ENCODE measurements at places on chromosomes 1 and 21.

DNA sequence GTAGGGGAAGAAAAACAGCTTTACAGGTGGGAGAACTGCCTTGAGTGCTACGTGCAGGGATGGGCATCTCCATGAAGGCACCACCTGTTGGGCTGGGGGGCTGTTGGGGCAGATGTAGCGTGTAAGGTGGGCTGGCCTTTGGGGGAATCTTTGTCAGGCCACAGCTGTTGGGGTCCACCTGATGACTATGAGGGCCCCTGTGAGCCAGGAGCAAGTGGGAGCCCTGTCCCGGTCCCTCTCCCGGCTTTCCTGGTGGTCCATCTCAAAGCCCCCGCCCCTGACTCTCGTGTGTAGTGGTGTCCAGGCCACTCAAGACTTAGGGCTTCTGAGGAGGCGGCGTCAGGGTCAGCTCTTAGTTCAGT is 13.5 kb downstream of the SLC37A1 start:
- DNase-seq = no peak

DNA sequence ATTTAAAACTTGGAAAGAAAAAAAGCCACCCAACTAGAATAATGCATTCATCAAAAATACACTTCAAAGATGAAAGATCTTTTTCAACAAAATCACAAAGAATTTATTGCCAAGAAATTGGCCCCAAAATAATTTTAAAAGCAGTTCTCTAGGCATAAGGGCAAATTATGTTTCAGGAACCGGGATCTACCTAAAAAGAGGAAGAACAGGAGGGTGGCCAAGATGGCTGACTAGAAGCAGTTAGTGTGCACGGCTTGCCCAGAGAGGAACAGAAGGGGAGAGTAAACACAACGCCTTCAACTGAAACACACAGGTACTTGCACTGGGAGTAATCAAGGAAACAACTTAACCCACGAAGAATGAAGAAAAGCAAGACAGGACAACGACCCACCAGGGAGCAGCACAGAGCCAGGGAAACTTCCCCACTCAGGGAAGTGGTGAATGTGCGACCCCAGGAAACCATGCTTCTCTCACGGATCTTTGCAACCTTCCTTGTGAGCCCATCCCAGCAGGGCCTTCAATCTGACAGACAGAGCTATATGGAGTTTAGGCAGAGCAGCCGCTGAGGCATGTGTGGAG is 46.1 kb downstream of the ACKR1 start:
- no peak for DNase-seq

DNA sequence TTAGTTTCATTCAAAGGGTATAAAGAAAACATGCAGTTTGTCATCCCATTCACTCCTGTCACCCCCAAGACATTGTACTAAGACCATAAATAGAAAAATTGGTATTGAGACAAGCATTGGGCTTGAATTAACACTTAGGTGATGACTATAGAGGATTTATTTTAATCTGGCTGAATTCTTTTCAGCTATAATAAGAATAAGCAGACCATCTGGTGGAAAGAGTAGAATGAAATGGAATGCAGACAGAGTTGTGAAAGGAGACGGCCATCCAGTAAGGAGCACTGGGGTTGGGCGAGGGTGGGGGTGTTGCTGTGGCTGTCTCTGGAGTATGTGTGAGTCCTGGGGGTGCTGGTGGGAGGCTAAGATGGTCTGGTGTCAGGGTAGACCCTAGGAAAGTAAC is 125.0 kb upstream of the IVNS1ABP start:
- no peak for DNase-seq

DNA sequence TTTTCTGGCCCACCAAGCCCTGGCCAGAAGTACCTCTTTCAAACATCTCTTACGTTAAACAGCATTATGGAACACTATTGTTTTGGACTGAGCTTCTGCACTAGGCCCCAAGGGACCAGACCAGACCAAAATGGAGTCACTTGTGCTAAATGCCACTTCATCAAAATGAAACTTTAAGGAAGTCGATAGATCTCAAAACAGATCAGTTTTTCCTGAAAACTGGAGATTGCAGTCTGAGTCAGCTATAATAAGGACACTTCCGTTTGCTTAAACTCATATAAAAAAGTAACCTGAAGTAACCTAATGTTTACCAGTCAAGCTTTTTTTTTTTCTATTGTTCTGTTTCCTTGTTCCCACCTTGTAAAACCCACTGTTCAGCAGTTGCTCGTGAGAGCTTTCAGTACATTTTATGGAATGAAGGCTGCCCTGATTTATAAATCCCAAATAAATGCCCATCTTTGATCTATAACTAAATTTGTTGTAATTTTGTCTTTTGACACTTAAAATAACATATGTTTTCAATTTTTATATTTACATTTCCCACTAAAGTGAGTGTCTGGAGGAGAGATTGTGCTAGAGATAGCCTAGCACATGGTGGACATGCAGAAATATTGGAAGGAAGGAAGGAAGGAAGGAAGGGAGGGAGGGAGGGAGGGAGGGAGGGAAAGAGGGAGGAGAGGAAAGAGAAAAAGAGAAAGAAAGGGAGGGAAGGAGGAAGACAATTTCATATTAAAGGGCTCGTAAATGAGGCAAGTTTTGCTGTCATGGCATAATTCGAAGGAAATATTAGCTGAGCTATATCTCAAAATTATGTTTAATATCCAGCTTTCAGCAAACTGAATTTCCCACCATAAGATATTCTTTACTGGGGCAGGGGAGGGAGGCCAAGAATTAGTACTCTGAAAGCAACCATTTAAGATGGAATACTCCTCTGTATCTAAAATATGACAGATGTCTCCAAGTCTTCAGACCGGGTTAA is 77.0 kb upstream of the CXADR start:
- no peak for DNase-seq

DNA sequence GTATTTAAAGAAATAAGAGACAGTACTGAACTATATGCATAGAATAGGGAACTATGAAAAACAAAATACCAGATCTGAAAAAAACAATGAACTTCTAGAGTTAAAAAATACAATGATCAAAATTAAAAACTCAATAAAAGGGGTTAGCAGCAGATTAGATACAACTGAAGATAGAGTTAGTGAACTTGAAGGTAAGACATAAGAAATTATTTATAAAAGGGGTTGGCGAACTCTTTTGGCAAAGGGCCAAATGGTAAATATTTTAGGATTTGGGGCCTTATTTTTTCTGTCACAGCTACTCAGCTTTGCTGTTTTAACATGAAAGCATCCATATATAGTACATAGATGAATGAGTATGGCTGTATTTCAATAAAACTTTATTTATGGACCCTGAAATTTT is 111.4 kb downstream of the ST3GAL3 start:
- no peak for DNase-seq

- no peak for DNase-seq
Measured at GRCh38 chr1:188763541-188763940, 1714.1 kb downstream of the BRINP3 start.

GRCh38 chr21:15539376-15539775 is 190.4 kb upstream of the USP25 start:
- DNase-seq = peak; percentile 20

GRCh38 chr1:172670791-172671190 is 11.9 kb downstream of the FASLG start:
- no peak for DNase-seq

DNA sequence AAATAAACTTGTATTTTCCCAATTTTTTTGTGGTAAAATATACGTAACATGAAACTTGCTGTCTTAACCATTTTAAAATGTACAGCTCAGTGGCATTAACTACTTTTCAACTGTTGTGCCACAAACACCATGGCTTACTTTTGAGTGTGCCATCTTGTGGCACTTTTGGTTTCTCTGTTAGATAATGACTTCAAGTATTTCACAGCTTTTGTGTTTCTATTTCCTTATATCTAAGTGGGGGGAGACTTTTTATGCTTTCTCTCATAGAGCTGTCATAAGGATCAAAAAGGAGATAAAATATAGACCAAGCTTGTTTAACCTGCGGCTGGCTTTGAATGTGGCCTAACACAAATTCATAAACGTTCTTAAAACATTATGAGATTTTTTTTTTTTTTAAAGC is 44.3 kb downstream of the CDC14A start:
- DNase-seq = no peak

DNA sequence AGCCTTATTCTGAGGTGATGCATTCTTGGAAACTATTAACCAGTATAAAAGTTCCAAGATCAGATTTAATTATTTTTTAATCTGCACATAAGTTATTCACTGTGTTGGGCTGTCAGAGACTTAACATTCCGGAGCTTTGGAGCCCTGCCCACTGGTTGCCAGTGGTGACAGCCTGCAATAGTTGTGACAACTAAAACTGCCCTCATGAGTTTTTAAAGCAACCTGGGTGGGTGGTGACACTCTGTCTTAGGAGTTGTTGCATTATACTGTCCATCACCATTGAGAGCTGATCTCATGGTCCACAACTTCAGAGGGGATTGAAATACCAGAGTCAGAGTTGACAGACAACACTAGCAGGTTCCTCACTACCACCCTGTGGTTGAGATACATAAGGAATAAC is 653.9 kb upstream of the USP24 start:
- DNase-seq = no peak

DNA sequence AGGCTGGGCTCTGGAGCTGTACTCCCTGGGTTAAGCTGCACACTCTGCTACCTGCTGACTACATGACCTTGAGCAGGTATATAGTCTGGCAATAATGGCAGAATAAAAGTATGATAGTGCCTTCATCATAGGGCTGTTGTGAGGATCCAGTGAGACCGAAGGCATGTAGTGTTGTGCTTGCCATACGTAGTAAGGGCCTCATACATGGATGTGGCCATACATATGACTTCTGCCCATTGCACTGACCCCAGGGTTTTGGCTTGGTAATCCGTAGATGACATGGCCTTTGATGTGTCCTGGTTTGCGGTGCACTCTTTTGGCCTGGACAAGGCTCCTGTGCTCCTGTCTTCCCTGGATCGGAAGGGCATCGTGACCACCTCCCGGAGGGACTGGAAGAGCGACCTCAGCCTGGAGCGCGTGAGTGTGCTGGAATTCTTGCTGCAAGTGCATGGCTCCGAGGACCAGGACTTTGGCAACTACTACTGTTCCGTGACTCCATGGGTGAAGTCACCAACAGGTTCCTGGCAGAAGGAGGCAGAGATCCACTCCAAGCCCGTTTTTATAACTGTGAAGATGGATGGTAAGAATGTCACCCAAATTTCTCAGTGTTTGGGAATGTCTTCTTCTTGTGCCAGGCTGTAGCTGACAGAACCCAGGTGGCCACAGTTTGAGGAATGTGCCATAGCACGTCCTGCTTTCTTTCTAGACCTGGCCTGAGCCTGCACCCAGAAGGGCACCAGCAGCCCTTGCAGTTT is 17.0 kb upstream of the CD101 start:
- DNase-seq = no peak

- no peak for DNase-seq
Measured at GRCh38 chr1:186218654-186219352, 156.2 kb downstream of the TPR start.

DNA sequence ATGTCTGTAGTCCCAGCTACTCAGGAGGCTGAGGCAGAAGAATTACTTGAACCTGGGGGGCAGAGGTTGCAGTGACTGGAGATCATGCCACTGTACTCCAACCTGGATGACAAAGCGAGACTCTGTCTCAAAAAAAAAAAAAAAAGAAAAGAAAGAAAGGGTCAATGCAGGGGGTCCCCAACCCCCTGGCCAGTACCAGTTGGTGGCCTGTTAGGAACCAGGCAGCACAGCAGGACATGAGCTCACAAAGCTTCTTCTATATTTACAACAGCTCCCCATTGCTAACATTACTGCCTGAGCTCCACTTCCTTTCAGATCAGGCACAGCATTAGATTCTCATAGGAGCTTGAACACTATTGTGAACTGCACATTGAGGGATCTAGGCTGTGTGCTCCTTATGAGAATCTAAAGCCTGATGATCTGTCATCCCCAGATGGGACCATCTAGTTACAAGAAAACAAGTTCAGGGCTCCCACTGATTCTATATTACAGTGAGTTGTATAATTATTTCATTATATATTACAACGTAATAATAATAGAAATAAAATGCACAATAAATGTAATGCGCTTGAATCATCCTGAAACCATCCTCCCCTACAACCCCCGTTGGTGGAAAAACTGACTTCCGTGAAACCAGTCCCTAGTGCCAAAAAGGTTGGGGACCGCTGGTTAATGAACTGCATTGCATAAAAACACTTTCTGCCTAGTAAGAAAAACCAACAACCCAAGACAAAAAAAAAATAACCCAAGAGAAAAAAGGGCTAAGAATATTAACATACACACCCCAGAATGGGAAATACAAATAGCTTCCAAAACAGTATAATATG is 2.8 kb downstream of the ZBTB8OS start:
- no peak for DNase-seq

DNA sequence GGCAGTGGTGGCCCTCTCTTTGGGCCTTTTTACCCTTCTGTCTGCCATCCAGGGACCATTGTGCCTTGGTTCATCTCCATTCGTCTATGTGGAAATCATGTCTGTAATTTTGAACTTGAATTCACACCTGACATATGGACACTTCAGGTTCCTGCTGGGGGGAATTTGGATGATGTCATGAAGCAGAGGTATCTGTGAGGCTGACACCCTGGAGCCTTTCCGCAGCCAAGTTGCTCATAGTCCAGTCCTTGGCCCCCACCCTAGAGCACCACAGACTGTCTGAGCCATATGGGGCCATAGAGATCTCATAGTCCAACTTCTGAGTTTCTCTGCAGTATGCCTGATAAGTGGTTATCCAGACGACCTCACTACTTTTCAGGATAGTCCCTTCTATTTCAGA is 147.7 kb upstream of the CACNA1E start:
- DNase-seq = no peak

DNA sequence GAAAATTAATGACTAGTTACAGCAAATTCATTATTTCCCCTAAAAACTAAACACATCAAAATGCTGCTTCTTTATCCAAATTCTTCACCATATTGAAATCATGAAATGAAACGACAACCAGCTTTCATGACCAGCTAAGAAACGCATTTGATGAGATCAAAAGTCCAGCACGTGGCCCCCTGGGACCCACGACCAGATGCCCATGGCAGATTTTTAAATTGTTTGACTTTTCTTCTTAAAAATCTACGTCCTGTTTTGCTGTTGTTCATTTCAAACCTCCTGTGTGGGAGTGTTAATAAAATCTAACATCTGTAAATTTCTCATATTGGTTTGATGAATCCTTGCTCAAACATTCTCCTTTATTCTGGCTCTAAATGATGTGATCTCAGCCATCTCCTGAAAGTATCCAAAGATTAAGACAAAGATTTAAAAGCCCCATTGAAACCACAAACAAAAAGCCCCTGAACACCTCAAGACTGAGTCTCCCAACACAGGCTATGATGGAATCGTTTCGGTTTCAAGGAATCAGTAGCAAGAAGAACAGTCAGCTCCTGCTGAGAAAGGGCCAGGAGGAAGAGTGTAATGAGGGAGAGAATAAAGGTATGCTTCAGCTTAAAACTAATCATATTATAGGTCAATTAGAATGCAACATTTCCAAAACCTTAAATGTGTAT is 523.6 kb downstream of the SMYD3 start:
- no peak for DNase-seq

DNA sequence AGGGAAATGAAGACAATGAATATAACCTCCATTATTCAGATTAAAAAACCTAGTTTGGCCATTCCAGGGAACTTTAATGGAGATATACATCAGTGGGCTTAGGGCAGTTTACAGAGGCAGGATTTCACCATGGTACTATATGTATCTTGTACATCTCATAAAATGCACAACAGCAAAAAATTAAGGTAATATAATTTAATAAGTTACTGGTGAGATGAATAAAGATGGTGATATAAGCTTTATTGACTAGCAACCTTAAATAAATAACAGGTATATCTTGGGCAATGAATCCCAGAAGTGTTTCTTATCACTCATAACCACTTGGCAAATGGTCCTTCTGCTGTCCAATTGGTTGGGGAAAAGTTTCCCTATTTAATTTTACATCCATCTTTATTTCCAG is 29.0 kb downstream of the XCL1 start:
- no peak for DNase-seq

GRCh38 chr21:14545906-14546480 is at the start of gene SAMSN1:
Gene SAMSN1, minus strand, starts transcription at chr21:14546315. Its CDS starts 54 bp downstream, at chr21:14546261.
- DNase-seq = no peak

- no peak for DNase-seq
Measured at GRCh38 chr1:161367684-161368400, at the start of gene CFAP126. Gene CFAP126, minus strand, starts transcription at chr1:161367876. Its CDS starts 8 bp downstream, at chr1:161367868.

Measured in AG09319 (cell line).